ENCODE measurements at places on chromosomes 6 and 20. TPM values are rescaled to one million over a fixed set of nuclear protein-coding genes. Genes with fewer than 3 reads are reported as not detected.

DNA sequence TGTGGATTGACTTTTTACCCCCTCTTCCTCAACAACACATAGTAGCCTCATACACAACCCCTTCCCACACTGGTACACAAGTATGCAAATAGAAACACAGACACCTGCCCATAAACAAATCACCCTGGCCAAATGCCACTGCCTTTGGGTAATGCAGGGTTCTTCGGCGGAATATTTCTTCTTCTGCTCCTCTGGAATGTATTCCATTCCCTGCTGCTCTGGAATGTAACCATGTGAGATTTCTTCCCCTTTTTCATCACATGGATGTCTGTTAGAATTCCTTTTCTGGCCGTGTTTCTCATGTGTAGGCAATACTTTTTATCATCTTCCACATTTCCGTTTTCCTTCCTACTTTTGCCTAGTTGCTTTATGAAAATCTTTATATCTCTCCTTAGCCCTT is 76.1 kb upstream of the TPD52L1 start:
- no peak for DNase-seq

The KAT14 gene
- polyA plus RNA-seq = 17.3 TPM

DNA sequence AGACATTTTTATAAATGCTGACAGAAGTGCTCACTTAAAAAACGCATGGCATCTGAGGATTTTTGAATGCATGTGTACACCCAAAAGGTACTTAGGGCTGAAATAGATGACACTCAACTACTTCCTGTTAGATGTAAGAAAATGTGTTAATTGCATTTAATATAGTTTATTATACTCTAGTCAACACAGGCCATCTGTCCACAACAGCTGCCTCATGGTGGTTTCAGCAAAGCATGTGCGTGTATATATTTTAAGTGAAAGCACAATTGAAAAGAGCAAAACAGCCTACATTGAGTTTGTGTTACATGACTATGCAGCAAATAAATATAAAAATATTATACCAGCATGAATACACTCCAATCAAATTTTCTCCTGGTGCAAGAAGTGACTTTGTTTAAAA is 1233.0 kb upstream of the EYS start:
- DNase-seq = no peak

GRCh38 chr6:167826896-167827582 is at the start of gene AFDN:
Gene AFDN, plus strand, starts transcription at chr6:167826911. Its CDS starts 222 bp downstream, at chr6:167827133.
- no peak for DNase-seq

The SLC17A2 gene
- not detected for polyA plus RNA-seq

GRCh38 chr20:21101453-21101931 is 4.7 kb downstream of the LINC00237 start:
- DNase-seq = no peak

- DNase-seq = no peak
Observed at GRCh38 chr6:13469693-13470092, 17.7 kb downstream of the GFOD1 start.

DNA sequence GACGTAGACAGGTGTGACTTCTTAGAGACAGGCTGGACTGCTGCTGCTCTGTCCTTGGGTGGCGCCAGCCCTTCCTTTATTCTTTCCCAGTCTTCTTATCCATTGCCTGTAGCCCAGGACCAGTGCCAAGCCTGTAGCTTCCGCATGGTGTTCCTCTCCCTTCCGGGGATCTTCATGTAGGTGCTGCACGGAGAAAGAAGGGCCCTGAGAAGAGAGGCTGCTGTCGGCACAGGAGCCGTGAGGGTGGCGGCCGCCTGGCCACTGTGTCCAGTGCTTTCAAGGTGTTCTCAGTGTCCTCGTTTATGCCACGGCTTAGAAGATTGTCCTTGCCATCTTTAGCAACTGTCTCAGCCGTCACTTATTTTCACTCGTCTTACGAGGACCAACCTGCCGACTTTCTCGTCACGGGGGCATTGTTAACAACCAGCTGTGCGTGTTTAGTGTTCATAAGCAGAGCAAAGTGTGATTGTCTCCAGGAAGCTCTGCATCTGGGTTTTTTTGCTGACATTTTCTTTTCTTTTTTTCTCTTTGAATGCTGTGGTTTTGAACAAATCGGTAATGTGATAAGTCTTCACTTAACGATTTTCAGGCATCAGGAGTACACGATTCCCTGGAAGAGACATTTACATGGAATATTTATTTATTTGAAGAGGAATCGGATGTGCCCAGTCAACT is 61.2 kb downstream of the PPP1R14C start:
- no peak for DNase-seq

The PET117 gene
- polyA plus RNA-seq = 9.1 TPM

The DNAH8 gene
- not detected for polyA plus RNA-seq

The TOX2 gene
- 2.5 TPM for polyA plus RNA-seq

The MAFB gene
- 0.83 TPM for polyA plus RNA-seq

The BTN2A1 gene
- polyA plus RNA-seq = 8.7 TPM

GRCh38 chr6:109103942-109104341 is 8.6 kb downstream of the CEP57L1 start:
- no peak for DNase-seq

DNA sequence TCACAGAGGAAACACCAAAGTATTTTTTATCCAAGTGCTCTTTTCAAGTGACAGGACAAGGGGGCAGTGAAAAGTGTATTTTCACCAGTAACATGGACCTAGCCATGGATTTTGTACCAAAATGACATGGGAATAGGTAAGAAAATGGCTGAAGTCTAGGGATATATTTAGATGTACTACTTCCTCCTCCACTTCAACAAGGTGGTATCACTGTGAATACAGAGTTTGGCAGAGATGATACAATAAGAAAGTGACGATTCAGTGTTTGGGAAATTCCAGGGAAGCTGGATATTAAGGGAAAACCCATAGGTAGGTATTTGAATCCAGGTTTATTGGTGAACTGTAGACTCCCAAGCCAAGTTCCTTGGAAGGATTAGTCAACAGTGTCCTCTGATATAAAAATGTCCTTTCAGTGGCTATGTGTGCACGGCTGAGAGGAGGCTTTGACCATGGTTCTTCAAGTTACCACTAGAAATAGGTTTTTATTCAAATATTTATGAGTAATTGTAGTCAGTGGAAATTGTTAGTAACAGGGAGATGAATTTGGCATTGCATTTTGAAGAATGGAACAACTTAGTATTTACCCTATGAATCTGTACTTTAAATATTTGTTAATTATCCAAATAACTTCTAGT is 356.0 kb upstream of the CITED2 start:
- no peak for DNase-seq

DNA sequence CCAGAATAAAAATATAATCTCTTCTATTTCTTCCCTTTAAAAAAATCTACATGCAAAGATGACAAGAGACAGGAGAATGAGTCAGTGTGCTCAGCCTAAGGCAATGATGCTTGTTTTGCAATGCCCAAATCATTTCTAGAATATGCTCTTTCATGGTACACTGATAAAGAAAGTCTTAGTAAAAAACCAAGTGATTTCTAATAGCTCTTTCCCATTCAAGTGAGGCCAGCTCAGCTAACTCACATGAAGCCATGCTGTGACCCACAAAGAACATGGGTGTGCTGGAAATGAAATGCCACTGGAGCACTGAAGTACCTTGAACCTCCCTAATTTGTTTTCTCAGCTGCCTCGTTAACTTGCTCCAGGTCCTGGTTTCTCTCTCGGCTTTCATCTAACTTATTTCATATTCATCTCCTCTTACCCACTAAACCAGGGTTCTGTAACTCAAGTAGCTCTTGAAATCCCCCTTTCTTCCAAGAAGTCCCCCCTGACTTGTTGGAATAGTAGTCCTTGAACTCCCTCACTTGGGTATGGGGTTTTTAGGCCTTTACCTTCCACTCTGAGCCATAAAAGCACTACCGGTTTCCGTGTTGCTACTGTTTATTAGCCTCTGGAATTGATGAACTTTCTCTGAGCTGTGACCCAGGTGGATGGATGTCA is 92.7 kb downstream of the IRF4 start:
- DNase-seq = no peak

- DNase-seq = no peak
Observed at GRCh38 chr6:148593130-148593812, 153.6 kb upstream of the UST start.

DNA sequence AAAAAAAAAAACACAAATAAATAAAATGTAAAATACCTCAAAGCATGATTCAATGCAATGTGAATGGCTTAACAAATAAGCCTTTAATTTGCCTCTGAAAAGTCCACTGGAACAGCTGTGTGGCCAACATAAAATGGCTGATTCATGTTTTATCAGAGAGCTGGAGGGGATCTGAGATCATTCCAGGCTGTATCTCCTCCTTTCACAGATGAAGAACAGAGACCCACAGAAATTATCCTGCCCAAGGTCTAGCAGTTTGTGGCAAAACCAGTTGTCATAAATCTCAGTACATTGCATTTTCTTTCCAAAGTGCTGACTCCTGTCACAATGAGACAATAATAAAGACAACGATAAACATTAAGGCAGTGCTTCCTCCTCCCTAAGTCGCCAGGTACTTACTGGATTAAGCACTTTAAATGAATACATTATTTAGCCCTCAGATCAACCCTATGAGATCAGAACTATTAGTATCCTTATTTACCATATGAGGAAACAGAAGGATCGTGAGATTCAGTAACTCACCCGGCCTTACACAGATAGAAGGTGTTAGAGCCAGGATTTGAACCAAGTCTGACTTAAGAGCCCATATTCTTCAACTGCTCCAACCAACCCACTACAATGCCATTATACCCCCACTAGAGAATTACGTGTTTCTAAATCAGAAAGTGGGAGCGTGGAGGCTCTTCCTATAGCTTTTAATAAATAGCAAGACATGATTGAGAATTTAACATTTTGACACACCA is 118.3 kb downstream of the KIF13A start:
- DNase-seq = no peak

All from H1 (cell line).